ENCODE measurements at places on chromosomes 2 and 18.

DNA sequence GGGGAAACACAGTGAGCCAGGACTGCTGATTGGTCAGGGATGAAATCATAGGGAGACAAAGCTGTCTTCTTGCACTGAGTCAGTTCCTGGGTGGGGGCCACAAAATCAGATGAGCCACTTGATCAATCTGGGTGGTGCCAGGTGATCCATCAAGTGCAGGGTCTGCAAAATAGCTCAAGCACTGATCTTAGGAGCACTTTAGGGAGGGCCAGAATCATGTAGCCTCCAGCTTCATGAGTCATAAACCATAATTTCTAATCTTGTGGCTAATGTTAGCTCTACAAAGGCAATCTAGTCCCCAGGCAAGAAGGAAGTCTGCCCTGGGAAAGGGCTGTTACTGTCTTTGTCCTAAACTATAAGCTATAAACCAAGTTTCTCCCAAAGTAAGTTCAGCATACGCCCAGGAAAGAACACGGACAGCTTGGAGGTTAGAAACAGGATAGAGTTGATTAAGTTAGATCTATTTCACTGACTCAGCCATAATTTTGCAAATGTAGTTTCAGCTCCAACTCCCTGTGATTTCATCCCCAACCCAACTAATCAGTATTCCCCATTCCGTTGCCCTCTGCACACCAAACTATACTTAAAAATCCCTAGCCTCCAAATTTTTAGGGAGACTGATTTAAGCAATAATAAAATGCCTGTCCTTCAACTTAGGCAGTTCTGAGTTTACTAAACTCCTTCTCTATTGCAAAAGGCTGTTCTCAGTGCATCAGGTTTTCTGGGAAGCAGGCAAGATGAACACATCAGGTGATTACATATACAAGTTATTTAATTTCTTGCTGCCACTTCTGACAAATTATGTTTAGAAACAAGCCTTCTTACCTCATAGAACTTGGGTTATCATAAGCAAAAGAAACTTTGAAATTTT is 226.9 kb upstream of the SPOPL start:
- DNase-seq, result no peak

- DNase-seq, result no peak
These were observed 414.1 kb upstream of the ID2 start for GRCh38 chr2:8267721-8268120.

GRCh38 chr2:101277111-101277510 is 24.4 kb downstream of the CNOT11 start:
- DNase-seq, result no peak

DNA sequence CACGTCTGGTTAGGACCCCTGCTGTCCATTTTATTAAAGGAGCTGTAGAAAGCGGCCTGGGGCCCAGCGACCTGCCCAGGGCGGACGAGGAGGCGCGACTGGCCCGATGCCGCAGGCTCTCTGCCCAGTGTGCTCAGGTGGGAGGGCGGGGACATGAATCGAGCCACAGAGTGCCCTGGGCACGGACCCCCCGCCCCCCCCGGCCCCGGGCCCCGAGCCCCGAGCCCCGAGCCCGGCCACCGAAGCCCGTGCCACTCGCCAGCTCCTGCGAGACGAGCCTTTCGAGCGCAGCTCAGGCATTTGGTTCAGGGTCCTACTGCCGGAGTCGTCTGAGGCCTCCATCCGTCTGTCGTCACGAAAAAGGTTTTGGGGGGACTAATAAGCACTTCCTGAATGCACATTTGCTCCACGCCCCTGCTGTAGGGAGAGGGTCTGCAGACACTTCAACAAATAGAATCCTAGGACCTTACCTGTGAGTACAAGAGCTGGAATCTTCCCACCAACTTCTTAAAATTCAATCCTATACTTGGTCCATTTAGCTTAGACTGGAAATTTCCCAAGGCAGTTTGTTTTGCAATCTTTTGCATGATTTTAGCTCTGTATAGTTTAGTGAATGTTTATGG is 602 bp upstream of the ADAM17 start:
- no peak for DNase-seq

- DNase-seq, result no peak
These were observed 87.1 kb upstream of the LYPD1 start for GRCh38 chr2:132757002-132757589.

DNA sequence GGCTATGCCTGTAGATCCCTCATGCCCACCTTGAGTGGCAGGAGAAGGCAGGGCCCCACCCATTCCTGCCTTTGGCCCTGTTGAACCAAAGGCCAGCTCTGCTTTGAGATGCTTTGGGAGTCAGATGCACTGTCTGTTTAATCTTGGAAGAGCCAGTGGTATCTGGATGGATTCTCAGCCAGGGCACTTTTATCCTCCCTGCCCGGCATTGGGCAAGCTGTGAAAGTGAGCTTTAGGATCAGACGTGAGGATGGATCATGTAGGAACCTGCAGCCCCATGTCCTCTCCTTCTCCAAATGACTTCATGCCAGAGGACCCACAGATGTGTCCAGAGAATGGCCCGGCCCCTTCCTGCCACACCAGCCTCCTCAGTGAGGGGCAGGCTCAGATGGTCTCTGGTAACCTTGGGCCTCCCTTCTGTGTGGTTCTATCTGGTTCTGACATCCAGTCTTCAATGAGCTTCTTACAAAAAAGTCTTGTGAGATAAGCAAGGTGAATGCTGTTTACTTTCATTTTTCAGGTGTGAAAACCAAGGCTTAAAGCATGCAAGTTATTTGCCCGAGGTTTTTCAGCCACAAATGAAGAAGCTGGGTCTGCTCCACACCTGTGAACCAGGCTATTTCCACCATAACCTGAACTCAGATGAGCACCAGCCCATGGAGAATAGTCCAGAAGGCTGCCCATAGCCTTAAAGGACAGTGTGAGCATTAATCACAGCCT is 123.8 kb downstream of the KCTD1 start:
- no peak for DNase-seq

GRCh38 chr18:13233787-13234783 is 15.5 kb downstream of the LDLRAD4 start:
- DNase-seq, result no peak

GRCh38 chr18:70907673-70908072 is 618.8 kb downstream of the SOCS6 start:
- no peak for DNase-seq

GRCh38 chr2:51065276-51065675 is 33.3 kb upstream of the NRXN1 start:
- DNase-seq, result no peak

- DNase-seq, result no peak
These were observed 89.3 kb downstream of the PLEKHM3 start for GRCh38 chr2:207935991-207936370.

DNA sequence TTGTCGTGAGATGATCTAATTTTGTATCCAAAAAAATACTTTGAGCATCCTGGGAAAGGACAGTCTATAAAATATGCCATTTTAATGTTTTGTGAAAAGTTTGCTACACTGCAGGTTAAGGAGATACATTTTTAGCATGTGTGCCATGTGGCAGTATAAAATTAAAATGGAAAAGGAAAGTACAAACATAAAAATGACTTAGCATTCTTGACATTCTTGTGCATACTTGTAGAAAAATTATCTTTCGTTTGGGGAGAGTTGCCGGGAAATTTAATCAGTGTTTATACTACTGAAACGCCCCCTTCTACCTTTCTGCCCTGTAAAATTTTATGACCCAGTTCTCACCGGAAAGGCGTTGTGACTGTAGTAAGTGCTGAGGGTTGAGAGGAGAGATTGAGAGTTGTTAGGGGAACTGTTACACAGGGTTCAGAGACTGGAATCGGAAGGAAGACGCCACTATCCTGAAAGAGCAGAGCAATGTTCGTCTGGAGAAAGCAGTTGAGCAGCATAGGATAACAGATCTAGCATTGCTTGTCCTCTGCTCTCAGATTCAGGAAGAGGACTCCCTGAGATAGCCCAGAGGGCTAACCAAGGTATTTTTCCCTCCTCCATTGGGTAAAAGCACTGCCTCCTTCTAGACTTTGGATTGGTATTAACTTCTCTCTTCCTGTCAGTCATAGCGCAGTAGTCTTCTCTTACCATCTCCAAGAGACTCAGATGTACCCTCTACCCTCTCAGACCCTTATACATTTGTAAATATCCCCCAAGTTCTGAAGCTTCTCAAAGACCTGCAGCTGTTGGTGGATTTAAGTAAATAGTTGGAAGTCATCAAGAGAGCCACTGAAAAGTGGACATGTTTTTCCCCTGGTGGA is 2.7 kb downstream of the CDH20 start:
- DNase-seq, result no peak

DNA sequence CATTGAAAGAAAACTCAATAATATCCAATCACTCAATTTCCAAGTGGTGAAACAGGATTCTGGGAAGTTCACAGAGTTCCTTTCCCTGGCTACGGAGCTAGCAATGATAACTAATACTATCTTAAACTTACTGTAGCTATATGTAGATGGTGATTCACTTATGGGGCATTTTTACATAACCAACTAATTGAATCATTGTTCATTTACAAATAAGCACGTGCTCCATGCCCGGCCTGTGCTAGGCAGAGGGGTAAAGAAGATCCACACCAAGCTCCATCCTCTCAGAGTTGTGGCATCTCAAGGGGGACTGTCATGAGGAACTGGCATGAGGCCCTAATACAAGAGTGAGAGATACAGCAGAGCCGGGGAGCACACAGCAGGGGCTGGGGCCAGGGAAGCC is 176.3 kb downstream of the ANKRD30B start:
- DNase-seq, result no peak

- DNase-seq, result no peak
These were observed 55.4 kb upstream of the SMIM21 start for GRCh38 chr18:75482880-75483279.

GRCh38 chr2:37100054-37100453 is 15.7 kb downstream of the GPATCH11 start:
- no peak for DNase-seq

- no peak for DNase-seq
These were observed 117.0 kb upstream of the CYP1B1 start for GRCh38 chr2:38192976-38193375.

DNA sequence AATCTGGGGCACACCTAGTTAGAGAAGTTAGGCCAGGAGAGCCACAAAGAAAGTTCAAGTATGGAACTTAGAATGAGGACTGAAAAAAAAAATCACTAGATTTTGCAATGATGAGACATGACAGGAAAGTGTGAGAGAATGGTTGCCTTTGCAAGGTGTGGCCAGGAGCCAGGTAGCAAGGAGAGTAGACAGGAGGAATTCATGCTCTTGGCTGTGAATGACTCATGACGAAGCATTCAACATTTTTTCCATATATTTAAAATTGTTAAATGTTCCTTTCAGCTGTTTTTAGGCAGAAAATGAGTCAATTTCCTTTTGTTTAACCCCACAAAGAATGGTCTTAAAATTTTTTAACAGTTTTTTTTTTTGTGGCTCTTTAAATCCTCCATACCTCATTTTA is 636.9 kb downstream of the PLCL1 start:
- DNase-seq, result no peak

DNA sequence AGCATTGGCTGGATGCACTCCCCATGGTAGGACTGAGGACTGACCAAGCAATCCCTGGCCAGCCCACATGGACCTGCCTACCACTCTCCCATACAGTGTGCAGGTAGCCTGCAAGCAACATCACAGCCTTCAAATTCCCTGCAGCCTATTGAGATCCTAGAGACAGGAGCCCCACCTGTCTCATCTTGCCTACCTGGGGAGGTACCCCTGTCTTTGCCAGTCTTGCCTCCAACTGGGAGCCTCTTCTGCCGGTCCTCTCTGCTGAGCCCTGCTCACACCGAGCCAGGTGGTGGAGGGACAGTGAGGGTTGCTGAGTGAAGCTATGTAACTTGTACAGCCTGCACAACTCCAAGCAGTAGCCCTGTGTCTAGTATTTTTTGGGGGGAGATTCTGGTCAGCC is 29.9 kb downstream of the TTC32 start:
- no peak for DNase-seq

GRCh38 chr18:77116201-77117080 is 16.1 kb downstream of the MBP start:
- DNase-seq, result no peak

DNA sequence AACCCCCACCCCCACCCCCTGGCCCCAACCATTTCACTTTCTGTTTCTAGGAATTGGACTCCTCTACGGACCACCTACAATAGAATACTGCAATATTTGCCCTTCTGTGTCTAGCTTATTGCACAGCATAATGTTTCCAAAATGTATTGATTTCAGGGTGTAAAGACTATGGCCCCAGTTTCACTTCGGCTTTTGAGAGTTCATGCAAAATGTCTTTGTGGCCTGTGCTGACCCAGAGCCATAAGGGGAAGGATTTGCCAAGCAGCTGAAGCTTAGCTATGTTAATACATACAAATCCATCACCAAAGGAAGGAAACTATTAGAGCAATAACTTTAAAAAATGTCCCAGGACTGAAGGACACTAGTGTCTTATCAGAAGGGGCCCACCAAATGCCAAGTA is 11.2 kb upstream of the ATP9B start:
- no peak for DNase-seq

DNA sequence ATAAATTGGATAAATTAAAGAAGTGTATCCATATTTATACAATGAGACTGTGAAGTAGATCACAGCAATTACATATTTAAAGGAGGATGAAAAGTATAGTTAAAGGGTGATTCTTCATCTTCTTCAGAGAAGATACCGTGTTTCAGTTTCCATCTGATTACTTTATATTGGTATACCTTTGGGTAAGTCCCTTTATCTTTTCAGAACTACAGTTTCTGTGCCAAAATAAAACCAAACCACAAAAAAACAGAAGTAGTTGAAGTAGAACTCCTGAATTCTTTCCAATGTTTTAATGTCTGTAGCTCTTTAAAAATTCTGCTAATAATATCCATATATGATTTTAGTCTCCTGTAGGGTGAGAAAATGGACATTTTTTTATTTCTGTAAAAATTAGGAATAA is 231.2 kb upstream of the LINC00305 start:
- no peak for DNase-seq

GRCh38 chr2:2569306-2569705 is 238.2 kb upstream of the MYT1L start:
- DNase-seq, result no peak

Measured in heart left ventricle (tissue), 16 donors.